Activated CD4-positive, alpha-beta T cell treated with anti-CD3 and anti-CD28 coated beads, Interleukin-2, amount 50 U/mL, for 4 hours (primary cell): ENCODE measurements at places on chromosomes 1 and 21.

DNA sequence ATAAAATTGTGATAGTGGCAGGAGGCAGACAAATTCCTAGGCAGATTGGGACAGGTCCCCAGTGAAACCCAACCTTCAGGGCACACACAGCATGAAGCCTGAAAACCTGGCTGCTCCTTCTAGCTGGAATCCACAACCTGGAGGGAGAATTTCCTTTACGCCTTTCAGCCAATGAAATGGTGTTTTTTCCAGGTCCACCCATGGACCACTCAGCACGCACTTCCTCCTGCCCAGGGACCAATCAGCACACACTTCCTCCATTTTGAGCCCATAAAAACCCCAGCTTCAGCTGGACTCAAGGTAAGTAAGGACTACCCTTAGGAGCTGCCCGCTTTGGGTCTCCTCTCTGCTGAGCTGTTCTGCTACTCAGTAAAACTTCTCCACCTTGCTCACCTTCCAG, 120.1 kb downstream of the AKT3 start:
- no peak for DNase-seq

GRCh38 chr21:26939601-26940111, 27.2 kb downstream of the ADAMTS5 start:
- DNase-seq = no peak

DNA sequence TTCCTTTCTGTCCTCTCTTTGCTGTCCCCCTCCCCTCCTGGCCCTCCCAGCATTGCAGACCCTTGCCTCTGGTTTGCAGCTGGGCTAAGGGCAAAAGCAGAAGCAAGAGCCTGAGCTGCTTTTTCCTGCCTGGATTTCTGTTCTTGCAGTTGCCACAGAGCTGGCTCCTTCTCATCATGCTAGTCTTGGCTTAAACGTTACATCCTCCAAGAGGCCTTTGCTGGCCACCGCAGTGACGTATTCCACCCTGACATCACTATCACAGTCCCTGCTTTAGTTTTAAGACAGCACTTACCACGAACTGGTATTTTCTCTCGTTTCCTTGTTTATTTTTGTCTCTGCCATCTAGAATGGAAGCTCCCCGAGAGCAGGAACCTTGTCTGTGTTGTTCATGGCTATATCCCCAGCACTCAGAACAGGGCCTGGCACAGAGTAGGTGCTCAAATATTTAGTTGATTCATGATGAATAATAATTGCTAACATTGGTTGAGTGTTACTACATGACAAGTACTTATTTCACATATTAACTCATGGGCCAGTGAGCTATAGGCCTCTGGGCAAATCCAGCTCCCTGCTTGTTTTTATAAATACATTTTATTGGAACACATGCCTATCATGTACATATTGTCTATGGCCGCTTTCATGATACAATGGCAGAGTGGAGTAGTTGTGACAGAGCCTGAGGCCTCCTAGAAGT, 13.2 kb upstream of the CSF1 start:
- DNase-seq = no peak

DNA sequence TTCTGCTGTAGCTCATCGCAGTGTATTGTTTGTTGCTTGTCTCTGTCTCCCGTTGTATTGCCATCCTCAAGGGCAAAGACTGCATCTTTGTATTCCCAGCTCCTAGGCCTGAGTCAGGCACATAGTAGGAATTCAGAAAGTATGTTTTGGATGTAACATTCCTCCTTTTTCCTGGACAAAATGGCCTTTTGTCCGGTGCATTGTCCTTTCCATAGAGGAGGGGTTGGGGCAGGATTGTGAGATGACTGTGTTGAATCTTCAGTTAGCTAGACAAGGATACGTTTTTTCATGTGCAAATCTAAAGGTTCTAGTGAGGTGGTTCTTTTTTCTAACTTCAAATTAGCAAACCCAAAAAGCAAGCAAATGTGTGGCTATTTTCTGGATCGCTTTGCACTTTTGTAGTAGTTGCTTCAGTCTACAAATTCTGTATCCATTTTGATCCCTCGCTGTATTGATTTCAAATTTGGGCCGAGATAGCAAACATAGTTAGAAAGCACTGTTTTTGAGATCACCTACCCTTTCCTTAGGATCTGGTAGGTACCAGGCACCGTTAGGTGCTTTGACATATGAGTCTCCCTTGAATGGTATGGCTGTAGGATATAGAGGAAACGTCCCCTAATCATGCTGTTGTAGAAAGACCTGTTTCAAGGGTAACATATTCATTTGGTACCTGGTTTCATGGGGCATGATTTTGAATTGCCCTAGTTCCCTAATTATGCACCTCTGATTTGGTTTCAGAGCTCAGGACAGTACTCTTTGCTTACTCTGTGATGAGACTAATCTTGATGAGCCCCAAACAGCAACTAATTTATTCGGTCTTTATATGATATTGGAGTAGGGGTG, 1.2 kb downstream of the PPP1R8 start:
- no peak for DNase-seq
